ENCODE measurements at places on chromosomes 1 and 21.

DNA sequence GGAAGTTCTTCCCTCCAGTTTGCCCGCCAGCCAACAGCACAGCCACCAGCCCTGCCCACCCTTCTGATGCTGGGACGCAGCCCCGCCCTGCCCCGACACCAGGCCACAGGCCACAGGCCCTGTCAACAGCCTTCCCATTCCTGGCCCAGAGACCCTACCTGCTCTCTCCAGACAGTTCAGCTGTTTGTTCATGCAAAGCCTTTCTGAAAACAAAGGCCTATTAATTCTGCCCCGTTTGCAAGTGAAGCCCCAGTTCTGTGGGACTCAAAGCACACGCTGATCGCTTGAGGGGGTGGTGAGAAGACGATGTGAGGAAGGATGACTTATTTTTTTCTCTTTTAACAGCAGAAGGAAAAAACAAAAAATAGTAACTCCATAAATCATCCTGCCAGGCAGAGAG lies 55.4 kb upstream of the KIF26B start:
- DNase-seq, result no peak

DNA sequence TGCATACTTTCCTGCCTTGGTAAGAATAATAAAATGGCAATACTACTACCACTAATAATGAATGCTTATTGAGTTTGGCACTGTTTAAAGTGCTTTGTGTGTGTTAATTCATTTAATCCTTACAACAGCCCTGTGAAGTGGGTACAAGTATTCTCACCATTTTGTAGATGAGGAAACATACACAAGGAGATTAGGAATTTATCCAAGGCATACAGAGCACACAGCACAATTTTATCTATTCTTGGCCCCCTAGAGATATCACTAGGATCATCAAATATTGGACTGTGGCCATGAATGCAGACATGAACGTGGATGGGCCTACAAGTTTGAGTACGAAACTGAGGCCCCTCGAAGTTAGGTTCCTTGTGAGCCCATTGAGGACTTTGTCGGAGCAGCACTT lies 39.5 kb downstream of the TENT5C start:
- DNase-seq, result no peak

DNA sequence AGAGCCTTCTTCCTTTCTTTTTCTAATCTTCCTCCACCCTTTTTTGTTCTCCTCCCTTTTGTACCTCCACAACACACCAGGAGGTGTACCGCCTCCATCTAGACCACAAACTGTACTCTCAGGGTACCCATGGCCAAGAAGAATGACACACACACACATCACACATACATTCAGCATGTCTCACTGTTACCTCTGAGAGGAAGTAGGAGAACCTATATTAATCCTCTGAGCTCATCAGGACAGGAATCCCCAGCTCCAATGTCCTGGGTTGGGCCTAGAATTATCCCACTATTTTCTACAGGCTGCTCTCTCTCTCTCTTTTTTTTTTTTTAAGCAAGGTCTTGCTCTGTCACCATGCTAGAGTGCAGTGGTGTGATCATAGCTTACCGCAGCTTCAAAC lies 36.7 kb downstream of the ATP2B4 start:
- DNase-seq, result no peak

GRCh38 chr1:109500941-109501381 lies 7.1 kb downstream of the CYB561D1 start:
- DNase-seq, result no peak

GRCh38 chr1:72241397-72241796 lies 40.9 kb downstream of the NEGR1 start:
- no peak for DNase-seq

- no peak for DNase-seq
These were observed 1943.7 kb downstream of the NCAM2 start for GRCh38 chr21:22941779-22942490.

DNA sequence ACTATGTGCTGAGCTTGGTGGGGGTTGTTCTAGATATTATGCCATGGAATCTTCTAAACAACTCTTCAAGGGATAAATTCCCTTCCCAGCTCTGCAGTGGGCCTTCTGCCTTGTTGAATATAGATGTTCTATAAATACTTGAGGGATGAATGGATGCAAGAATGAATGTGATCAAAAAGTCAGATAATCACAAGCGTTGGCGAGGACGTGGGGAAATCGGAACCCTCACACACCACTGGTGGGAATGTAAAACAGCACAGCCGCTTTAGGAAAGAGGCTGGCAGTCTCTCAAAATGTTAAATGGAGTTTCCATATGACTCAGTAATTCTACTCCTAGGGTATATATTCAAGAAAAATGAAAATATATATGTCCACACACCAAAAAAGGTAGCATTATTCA lies 19.0 kb downstream of the SDC3 start:
- no peak for DNase-seq
